ENCODE measurements at places on chromosomes 3 and 15.

DNA sequence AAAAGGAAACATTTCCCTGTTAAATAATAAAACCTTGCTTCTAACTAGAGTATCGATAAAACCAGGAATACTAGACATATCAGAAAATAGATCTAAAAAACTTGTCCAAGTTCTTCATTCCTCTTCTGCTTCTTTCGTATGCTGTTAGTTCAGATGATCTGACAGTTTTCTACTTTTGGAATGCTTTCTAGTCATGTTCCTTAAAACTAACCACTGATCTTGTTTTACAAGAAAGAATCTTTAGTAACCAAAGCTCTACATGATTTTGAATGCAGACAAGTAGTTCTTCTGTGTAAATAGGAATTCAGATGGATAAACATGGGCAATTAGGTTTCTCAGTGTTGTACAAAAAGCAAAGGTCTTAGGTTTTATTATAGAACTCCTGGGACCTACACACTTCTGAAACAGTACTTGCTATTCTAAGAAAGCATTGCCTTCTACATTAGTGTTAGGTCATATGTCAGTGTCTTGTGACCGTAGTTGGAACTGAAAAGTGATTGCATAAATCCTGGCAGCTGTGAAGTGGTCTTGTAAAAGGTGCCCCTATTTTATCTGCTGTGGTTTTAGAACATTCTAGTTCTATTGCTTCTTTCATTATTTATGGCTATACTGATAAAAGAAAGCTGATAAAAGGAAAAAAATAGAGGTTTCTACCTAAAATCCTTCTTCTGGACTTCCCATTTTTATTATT is 40.7 kb downstream of the SNRK start:
- no peak for DNase-seq

DNA sequence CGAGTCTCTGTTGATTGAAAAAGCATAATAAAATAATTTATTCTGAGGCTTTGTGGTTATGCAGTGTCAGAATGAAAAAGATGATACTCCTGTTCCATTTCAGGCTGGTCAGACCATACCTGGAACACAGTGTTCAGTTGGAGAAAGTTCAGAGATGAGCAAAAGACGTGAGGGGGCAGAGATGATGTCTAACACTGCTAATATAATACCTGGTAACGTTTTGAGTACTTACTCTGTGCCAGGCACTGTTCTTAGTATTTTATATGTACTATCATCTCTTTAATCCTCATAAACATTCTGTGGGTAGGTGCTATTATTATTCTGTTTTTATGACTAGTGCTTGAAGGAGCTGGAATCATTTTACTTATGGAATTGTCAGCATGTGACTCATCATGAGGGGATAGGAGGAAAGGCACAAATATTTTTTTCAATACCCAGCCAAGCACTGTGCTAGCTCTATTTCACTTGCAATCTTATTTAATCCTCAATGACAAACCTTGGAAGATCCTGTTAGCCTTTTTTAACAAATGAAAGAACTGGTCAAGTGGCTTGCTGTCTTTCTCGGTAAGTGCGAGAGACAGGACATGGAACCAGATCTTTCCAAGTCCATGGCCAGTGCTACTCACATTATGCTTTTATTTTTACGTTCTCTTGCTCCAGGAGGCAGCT is 31.8 kb downstream of the IQGAP1 start:
- DNase-seq = no peak

DNA sequence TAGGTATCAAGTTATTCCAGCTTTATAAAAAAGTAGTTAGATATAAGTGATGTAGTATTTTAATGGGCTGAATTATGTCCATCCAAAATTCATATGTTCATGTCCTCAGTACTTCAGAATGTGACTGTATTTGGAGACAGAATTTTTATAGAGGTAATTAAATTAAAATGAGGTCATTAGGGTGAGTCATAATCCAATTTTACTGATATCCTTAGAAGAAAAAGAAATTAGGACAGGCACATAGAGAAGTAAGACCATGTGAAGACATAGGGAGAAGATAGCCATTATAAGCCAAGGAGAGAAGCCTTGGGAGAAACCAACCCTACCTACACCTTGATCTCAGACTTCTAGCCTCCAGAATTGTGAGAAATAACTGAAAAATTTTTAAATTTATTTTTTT is 30.3 kb downstream of the RAP2B start:
- DNase-seq = no peak

DNA sequence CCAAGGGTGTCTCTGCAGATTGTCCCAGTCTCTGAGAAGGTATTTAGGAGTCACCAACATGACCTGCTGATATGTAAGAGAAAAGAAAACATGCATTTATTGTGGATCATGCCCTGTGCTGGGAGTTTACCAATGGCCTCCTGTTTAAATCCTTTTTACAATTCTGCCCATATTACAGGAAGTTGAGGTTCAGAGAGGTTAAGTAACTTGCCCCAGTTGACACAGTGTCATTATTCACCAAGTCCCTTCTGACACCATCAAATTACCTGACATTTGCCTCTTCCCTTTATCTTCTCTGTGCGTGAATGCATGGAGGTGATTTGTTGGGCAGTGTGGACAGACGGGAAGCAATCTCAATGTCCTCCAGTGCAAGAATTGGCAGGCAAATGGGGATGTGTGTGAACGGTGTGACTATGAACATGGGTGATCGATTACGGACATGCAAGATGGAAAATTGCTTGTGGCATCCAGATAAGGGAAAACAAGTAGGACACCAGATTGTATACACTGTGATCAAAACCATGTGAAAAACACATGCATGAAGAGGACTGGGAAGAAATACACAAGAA is 27.3 kb downstream of the ZNF710 start:
- no peak for DNase-seq

DNA sequence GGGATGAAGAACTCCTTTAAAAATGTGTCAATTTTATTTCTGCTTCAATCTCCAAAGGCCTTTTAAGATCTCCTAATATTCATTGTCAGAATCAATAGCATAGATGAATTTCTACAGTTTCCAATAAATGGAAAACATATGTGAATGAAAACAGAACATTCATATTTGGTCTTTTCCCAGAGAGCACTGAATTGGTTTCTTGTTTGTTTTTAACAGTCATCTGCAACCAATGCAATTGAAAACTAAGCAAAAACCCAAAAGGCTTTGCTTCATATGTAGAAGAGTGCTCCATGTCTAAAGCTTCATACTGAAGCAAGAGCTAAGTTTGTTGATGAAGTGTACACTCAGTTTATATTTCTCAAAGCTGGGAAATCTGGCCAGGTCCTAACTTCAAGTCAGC is 426.5 kb upstream of the CDIN1 start:
- DNase-seq = no peak

DNA sequence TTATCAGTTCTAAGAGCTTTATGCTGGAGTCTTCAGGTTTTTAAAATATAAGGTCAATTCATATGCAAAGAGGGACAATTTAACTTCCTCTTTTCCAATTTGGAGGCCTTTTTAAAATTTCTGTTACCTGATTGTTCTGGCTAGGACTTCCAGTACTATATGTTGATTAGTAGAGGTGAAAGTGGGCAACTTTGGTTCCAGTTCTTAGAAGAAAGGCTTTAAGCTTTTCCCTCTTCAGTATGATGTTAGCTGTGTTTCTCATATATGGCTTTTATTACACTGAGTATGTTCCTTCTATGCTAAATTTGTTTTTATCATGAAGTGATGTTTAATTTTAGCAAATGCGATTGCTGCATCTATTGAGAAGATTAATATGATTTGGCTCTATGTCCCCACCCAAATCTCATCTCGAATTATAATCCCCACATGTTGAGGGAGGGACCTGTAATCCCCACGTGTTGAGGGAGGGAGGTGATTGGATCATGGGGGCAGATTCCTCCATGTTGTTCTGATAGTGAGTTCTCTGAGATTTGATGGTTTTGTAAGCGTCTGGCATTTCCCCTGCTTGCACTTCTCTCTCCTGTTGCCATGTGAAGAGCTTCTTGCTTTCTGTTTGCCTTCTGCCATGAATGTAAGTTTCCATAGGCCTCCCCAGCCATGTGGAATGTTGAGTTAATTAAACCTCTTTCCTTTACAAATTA is 33.8 kb downstream of the FAIM start:
- no peak for DNase-seq

DNA sequence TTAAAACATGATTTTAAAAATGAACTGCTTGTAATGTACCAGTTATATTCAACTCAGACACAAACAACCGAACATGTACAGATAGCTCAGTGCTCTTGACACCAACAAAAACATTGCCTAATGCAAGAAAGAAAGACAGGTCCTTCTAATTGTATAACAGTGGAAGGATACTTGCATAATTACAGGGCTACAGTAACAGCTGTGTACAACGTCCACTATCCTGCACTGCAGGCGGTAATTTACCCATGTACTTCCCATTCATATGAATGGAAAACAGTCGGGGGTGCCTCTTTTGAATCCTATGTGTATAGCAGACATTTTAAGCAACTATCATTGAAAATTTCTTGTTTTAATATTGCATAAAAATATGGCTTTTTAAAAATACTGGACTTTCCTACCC is 41.1 kb upstream of the PLSCR5 start:
- no peak for DNase-seq

- DNase-seq = no peak
Measured at GRCh38 chr15:42914728-42915497, 5.7 kb downstream of the TTBK2 start.

All from left renal cortex interstitium (tissue), 4 donors.